ENCODE measurements at places on chromosomes 11 and 22.

DNA sequence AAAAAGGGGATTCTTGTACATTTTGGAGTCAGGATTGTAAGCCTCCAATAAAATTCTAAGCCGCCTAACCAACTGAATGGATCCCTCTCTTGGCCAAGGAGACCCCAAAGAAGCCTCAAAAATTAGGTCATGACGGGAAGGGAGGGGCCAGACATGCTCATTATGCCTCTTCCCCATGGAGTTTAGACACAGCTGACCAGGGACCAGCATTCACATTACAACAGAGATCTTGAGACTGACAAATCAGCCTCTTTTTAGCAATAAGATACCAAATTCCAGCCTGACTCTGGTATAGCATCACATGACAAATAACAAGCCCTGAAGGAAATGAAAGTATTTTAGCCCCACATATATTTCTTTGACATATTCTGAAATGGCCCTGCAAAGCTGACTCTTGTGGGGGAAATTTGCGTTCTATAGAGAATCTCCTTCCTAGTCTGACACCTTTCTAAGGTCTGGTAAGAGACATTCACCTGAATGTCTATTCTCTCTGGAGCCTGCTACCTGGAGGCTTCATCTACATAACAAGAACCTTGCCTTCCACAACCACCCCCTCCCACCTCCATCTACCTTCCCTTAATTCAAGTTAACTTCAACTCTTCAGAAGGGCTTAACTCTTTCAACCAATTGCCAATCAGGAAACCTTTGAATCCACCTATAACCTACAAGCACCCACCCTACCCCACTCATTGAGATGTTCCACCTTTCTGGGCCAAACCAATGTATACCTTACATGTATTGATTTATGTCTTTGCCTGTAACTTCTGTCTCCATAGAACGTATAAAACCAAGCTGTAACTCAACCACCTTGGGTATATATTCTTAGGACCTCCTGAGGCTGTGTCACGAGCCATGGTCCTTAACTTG is 10.3 kb downstream of the GAL start:
- DNase-seq: no peak

GRCh38 chr11:69614085-69614484 is 26.9 kb upstream of the CCND1 start:
- DNase-seq: no peak

DNA sequence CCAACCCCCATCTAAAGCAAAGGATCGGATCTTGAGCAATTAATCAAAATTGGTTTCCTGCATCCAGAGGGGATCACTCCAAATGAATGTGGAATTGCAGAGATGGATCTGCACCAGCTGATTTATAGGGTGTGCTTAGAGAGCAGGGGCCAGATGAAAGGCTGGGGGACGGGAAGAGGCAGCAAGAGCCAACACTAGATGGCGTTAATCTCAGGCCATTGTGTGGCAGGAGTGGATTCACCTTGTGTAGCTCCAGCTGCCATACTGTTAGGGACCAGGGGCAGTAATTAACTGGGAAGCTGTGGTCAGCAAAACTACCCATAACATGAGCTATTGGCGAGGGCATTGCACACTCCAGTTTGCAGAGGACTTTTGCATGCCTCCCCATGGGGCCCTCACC is 35.6 kb downstream of the SERPINH1 start:
- peak; percentile 72 for DNase-seq

DNA sequence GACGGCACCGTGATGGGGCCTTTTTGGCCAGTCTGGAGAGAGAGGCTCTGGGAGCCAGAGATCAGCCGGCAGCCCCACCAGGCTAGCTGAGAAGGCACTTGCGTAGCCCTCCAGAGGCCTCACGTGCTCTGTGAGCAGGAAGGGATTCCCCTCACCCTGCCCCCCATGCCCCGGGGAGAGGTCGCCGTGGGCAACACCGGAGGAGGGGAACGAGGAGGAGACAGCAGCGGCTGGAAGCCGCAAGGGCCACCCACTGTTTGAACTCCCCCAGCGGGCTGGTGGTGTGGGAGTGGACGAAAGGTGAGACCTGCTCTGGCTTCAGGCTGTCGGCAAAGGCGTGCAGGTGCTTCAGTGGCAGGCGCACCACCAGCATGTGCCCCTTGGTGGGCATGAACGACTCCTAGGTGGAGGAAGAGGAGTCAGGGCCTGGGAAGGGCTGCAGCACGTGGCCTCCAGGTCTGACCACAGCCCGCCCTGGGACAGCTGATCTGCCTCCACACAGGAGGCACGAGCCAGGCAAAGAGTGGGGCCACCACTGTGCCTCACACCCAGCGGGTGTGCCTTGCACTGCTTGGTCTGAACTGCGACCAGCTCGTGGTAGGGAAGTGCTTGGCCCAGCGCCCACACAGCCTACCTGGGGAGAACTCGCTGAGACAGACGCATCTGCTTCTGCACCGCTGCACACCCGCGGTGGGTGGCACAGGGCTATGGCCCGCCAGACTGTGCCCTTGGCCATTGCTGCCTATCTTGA is 99.9 kb downstream of the MED15 start:
- DNase-seq: peak; percentile 50

DNA sequence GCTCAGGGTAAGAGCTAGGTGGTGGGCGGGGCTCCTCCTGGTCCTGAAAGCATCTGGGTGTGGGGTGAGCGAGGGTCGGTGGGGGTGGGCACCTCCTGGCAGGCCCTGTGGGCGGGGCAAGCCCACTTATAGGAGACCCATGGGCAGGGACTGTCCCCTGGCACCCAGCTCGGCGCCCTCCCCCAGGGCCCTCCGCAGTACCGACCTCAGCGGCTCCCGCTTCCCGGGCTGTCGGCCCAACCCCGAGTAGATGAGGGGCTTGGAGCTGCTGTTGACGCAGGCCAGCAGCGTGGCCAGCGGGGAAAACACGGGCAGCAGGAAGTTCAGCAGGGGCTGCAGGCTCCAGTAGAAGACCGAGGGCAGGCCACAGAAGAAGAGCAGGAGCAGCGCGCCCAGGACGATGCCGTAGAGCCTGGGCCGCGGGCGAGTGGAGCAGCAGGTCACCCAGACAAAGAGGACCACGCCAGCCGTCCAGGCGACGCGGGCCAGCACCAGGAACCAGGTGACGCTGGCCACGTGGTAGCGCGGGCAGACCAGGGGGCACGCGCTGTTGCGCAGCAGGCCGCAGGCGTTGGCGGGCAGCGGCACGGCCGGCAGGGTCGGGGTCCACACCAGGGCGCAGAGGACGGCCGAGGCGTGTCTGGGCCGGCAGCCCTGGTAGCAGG is 663 bp downstream of the MRGPRG start:
- no peak for DNase-seq

DNA sequence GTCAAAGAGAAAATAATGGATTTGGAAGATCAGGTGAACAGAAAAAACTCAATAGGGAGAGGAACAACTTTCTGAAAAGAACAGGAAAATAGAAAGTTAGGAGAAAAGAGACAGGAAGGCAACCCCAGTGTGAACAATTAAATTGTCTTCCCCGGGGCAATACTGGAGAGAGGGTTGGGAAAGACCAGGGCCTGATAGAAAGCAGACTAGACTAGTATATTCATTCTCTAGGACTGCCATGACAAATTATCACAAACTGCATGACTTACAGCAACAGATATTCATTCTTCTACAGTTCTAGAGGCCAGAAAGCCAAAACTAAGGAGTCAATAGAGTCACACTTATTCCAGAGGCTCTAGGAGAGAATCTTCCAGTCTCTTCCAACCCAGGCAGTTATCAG is 482.8 kb downstream of the SOX6 start:
- DNase-seq: no peak

DNA sequence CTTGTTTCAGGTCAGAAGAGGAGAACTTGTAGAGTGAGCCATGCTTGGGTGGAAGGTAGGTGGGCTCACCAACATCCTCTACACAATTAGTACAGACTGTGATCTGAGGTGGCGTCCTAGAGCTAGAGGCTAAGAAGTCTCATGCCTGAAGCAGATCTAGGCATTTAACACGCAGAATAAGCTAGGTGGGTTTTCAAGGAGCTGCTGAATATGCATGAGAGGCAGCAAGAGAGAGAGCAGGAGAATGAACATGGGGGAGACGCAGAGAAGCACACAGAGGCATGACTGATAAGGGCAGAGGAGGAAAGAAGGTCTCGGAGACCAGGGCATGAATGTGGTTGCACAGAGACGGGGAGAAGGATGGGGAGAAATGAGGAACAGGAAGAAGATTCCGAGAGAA is 36.8 kb upstream of the JAM3 start:
- no peak for DNase-seq

- DNase-seq: no peak
Measured at GRCh38 chr22:19853879-19854777, 546 bp downstream of the GNB1L start.

- no peak for DNase-seq
Measured at GRCh38 chr11:67268962-67269268, 2.6 kb downstream of the GRK2 start.

- DNase-seq: no peak
Measured at GRCh38 chr11:106482917-106483785, 405.7 kb downstream of the AASDHPPT start.

- no peak for DNase-seq
Measured at GRCh38 chr22:25494774-25495173, 69.7 kb upstream of the GRK3 start.

GRCh38 chr11:73072935-73073481 is 69.1 kb downstream of the FCHSD2 start:
- peak; percentile 67 for DNase-seq

GRCh38 chr11:124760205-124760652 is 1.9 kb downstream of the ESAM start:
- no peak for DNase-seq

DNA sequence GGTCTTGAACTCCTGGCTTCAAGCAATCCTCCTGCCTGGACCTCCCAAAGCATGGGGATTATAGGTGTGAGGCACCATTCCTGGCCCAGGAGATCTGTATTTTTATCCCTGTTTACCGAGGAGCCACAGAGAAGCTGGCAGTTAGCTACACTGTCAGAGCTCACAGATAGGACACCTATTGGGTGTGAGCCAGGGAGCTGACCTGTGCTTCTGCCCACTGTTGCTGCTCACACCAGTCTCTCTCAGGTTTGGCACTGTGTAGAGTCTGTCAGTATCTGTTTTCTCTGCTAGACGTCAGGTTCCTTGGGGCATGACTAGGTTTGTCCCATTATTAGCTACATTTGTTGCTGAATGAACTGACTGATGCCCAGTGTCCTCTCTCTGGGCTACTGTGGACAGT is 17.5 kb downstream of the PPP6R2 start:
- no peak for DNase-seq

GRCh38 chr11:57456960-57457642 is 3.2 kb upstream of the RTN4RL2 start:
- peak; percentile 68 for DNase-seq

- no peak for DNase-seq
Measured at GRCh38 chr11:32005786-32006416, 85.0 kb upstream of the RCN1 start.

- no peak for DNase-seq
Measured at GRCh38 chr11:73394416-73395296, 18.5 kb downstream of the RELT start.

DNA sequence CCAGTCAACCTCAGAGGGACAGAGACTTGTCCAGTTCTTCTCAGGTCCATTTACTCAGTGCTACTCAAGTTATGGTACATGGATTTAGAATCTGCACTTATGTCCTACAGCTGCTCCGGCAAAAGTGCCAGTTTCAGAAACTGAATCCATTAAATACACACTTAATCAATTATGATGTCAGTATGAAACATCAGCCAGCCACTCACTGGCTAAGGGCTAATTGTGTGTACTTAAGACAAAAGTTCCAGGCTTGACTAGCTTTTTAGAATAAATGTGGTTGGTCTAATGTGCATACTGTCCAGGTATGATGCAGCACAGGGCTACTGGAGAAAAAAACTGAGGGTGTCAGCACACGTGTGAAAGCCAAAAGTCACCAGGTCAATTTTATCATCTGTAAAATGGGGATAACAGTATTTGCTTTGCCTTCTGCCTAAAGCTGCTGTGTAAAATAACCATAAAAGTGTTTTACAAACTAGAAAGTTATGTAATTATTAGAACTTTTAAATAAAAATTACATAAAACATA is 55.4 kb upstream of the CYP2D6 start:
- DNase-seq: peak; percentile 65

DNA sequence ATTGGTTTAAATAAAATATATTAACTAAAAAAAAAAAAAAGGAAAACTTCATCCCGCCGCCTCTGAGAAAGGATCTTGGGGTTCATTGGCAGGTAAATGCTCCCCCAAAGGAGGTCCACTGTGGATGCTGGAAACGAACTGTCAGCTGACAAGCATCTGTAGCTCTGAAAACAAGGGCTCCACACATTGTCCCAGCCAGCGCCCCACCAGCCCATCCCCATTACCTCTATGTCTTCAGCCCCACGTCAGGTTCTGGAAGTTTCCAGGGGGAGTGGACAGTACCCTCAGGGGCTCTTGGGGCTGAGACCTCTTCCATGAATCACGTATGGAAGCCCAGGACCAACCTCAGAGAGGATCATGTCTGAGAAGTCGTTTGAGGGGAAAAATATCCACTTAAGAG is 66.4 kb upstream of the WNT7B start:
- DNase-seq: no peak

DNA sequence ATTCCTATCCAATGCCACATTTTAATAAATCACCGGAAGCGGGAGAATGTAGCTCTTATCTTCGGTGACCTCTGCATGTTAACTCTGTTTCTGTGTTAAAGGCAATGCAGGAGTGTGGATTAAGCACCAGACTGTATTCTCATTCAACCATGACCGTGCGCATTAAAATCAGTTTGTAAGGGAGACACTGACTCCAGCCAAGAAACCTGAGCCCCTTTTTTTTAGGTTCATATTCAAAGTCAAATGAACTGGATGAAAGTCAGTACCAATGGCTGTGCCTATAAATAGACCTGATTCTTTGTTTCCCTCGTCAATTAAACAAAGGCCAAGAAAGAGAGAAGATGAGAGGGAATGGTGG is 32.2 kb downstream of the C11orf91 start:
- peak; percentile 91 for DNase-seq

GRCh38 chr22:25900880-25901279 is 158.9 kb downstream of the MYO18B start:
- DNase-seq: no peak

GRCh38 chr22:44211256-44211945 is 30.7 kb downstream of the PARVG start:
- no peak for DNase-seq

DNA sequence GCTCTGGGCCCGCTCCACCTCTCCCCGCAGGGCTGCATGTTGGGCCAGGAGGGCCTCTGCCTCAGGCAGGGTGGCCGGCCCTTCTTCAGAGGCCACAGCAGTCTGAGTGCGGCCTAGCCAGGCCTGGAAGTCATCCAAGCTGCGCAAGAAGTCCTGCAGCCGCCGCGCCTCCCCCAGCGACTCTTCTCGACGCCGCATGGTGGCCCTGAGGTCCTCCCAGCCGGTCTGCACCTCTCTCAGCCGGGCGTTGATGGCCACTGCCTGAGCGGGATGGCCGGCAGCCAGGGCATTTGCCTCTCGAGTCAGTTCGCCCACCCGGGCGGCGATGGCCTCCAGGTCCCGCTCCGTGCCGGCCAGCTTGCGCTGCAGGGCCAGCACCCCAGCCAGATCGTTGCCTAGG is 23.1 kb upstream of the RBM4B start:
- no peak for DNase-seq

All from NCI-H1417 (cell line).